HCEC 1CT (cell line): ENCODE measurements at places on chromosomes 4 and X.

GRCh38 chr4:114758066-114758465 is 159.5 kb downstream of the UGT8 start:
- no peak for DNase-seq

DNA sequence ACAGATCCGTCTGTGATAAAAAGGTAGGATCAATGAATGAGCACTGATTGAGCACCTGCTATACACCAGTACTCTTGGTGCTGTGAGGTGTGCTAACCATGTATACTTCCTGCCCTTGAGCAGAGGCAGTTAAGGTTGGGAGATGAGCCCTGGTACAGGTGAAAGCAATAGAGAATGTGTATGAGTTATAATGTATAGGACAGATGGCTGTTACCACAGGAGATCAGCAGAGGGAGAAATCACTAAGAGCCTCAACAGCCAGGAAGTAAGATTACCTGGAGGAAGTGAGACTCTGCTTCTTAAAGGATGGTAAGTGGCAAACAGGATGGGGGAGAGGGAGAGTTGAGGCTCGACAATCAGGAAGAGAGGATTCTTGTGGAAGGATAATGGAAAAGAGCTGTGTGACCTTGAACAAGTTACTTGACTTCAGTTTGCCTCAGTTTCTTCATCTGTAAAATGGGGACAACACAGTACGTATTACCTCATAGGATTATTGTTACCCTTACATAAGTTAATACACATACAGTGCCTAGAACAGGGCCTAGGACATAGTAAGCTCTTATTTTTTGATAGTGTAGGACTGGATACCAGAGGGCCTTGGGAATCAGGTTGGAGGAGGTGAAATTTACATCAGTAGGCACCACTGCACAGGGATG is 9.1 kb downstream of the CXCR3 start:
- no peak for DNase-seq

DNA sequence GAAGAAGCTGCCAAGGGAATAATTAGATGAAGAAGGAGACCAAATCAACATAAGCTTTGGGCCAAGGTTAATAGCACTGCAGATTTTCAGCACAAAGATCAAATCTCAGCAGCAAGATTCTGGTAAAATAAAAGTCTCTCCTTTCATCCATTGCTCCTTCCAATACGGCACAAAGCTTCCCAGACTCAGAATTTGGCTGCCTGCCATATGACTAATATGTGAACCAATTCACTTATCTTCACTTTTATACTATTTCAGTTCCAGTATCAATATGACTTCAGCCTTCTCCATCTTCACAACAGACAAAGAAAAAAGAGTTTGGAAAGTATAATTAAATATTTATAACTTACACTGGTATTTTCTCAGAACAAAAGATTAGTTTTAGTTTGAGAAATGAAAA is 978.3 kb upstream of the GRID2 start:
- DNase-seq: no peak

GRCh38 chr4:29900336-29900735 is 819.8 kb upstream of the PCDH7 start:
- no peak for DNase-seq

GRCh38 chrX:18761750-18762149 is 54.3 kb downstream of the PPEF1 start:
- DNase-seq: no peak

GRCh38 chr4:59060002-59060846 is 1950.0 kb upstream of the IGFBP7 start:
- DNase-seq: no peak

DNA sequence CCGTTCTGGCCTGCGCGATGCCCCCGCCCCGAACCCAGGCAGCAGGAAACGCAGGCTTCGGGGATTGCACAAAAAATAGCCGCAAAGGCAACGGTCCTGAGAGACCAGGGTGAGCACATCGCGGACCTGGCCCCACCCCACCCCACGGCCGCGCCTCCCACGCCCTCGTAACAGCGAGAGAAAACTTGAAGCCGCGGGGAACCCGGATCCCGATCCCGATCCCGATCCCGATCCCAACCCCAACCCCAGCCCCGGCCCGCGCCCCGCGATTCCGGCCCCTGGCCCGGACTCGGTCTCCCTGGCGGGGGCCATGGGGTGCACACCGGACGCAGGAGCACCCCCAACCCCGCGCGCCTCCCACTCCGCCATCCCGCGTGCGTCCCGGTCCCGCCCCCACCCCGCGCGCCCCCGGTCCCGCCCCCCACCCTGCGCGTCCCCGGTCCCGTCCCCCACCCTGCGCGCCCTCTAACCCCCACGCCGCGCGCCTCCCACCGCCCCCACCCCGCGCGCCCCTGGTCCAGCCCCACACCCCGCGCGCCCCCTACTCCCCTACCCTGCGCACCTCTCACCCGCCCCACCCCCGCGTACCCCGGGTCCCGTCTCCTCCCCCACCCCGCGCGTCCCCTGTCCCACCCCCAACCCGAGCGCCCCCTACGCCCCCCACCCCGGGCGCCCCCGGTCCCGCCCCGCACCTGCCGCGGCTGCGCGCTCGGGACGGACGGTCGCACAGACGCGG is 29.0 kb downstream of the NOP14 start:
- DNase-seq: no peak

DNA sequence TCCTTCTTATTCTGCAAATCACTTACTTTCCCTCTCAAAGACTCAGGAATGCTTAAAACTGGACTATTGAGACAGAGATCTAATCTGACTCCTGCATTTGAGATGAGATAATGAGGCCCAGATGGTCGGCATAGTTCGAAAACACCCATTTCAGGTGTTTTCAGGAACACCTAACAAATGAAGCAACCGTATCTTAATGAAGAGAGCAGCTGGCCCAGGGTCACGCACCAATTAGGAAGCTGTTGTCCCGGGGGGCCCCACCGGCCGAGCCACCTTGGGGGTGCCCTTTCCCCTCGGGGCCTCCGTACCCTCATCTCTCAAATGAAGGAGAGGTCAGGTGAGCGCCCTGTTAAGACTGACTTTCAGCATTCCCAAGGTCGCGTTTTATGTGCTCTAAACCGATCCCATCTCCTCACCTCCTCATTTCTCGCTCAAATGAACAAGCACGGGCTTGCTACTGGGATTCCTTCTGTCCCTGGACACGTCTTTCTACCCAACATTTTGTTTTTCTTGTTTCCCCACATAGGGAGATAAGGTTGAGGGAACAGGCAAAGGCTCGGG is 824 bp downstream of the LRPAP1 start:
- DNase-seq: no peak

DNA sequence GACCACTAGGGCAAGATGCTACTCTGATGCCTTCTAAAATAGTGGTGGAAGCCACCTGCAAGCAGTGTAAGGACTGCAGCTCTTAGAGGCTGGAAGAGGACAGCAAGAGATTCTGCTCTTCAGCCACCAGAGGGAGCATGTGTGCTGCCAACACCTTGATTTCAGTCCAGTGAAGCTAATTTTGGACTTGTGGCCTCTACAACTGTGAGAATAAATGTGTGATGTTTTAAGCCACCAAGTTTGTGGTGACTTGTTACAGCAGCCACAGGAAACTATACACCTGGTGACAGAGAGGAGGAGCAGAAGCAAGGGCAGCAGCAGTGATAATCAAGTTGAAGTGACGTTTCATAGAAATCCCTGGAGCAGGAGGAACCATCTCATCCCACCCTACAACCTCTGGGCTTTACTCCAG is 55.9 kb downstream of the FGFBP1 start:
- peak; percentile 53 for DNase-seq

GRCh38 chr4:182272151-182272550 is 28.9 kb downstream of the TENM3 start:
- no peak for DNase-seq

GRCh38 chr4:33025236-33025635 is 2305.1 kb downstream of the PCDH7 start:
- no peak for DNase-seq

DNA sequence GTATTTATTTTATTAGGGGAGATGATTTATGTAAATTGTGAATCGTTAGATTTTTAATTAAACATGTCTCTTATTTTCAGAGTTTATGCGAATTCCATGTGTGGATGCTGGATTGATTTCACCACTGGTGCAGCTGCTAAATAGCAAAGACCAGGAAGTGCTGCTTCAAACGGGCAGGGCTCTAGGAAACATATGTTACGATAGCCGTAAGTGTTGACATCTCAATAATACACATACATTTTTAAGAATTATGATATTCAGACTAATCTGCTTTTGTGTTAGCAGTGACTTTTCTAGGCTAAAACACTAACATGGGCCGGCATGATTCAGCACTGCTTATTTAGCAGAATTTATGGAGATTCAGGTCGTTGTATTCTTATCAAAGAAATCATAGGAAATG is 91.2 kb downstream of the RAP1GDS1 start:
- DNase-seq: no peak

GRCh38 chr4:4560642-4561041 is 18.8 kb upstream of the STX18 start:
- no peak for DNase-seq

GRCh38 chr4:58553679-58554078 is 1443.5 kb upstream of the IGFBP7 start:
- DNase-seq: no peak

GRCh38 chr4:135240796-135241195 is 1039.2 kb upstream of the PABPC4L start:
- peak; percentile 22 for DNase-seq

DNA sequence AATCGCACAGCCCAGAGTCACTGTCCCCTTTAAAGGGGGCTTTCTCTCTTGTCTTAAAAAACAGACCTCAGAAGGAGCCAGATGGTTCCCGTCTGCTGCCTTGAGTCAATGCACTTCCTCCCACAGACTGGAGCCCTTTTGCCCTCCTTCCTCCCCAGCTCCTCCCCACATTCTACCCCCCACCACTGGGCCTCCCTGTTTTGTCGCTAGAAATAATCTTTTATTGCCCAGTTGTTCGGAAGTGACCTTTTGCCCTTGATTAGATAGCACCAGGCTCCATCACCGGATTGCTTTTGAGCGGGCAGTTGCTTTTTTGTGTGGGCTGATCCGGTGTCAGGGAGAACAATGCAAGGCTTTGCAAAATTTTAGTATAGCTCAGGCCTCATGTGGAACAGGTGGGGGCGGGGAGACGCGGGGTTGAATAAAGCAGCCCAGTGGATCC is 47.7 kb downstream of the SPRY1 start:
- peak; percentile 4 for DNase-seq

- no peak for DNase-seq
Measured at GRCh38 chr4:56626963-56627362, 54.1 kb downstream of the HOPX start.

DNA sequence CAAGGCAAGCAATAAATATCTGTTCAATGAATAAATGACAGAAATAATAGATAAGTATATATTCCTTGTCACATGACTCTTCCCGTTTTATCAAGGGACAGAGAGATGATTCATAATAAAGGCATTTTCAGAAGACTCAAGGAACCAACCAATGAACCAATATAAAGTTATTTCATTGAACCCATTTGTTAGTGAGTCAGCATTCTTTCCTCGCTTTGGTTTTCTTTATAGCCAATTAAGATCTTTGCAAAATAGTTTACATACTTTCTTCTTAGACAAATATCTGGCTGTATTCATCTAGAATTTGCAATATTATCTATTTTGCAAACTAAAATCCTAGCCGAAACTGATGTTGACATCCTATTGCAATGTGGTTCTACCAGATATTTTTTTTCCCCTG is 269.4 kb downstream of the IL15 start:
- peak; percentile 68 for DNase-seq

GRCh38 chrX:123924186-123924585 is 37.3 kb upstream of the STAG2 start:
- DNase-seq: no peak

GRCh38 chrX:153667281-153667955 is 6.2 kb downstream of the PNCK start:
- no peak for DNase-seq

DNA sequence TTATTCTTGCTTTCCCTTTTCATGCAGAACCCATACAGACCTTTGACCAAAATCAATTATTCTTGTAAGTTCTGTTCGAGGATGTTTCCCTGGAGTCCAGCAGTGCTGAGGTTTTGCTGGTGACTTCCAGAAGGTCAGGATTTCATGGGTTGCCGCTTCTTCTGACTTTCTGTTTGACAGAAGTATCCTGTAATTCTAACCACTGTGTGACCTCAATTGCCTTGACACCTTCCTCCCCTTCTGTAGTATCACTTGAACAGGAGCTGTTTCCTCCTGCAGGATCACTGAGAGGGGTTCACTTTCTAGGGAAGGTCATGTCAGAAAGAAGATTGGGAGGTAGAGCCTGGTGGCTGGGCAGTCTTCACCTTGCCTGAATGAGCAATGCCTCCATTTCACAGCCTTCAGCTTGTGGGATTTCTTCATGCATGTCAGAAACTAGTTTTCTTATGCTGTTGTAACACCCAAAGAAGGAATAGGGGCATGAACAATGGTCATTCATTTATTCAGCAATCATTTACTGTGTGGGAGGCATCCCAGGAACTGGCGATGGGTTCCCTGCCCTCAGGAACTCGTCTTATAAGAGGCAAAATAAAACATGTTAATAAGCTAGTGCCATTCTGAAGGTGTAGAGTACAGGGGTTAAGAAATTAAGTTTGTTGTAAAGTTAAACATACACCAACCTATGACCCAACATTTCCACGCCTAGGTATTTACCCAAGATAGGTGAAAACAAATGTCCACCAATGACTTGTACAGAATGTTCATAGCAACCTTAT is 205.9 kb downstream of the SOWAHB start:
- DNase-seq: no peak

DNA sequence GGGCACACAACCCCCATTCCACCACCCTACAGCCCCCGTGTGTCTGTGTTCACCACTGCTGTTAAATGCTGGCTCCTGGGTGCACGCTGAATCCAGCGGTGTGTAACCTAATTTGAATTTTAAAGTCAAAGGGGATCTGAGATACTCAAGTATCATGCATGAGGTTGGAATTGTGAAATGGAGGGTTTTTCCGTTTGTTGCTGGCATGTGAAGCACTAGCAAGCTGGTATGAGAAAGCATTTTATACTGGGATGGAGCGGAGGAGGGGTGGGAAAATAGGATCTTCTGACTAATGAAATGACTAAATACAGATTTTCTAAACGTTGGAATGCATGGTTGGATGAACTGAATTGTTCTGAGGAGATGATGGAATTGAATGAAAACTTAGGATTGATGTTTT is 36.9 kb upstream of the FAT1 start:
- DNase-seq: peak; percentile 59

- peak; percentile 32 for DNase-seq
Measured at GRCh38 chrX:118847676-118848075, 24.1 kb downstream of the ZCCHC12 start.

GRCh38 chr4:4658052-4658451 is 116.2 kb upstream of the STX18 start:
- DNase-seq: no peak

DNA sequence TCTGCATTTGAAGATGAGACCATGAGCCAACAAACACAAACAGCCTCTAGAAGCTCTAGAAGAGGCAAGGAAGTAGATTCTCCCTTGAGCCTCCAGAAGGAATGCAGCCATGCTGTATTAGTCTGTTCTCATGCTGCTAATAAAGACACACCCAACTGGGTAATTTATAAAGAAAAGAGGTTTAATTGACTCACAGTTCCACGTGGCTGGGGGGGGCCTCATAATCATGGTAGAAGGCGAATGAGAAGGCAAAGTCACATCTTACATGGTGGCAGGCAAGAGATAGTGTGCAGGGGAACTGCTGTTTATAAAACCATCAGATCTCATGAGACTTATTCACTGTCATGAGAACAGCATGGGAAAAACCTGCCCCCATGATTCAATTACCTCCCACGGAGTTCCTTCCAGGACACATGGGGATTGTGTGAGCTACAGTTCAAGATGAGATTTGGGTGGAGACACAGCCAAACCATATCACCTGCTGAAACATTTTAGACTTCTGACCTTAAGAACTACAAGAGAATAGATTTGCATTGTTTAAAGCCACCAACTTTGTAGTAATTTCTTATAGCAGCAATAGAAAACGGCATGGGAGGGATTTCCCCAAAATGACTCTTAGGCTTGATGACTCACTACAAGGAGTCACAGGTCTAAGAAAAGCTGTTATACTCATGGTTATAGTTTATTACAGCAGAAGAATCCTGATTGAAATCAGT is 284.4 kb upstream of the SFRP2 start:
- DNase-seq: peak; percentile 42
